ENCODE measurements at places on chromosomes 7 and 10. TPM values are rescaled to one million over a fixed set of nuclear protein-coding genes. Genes with fewer than 3 reads are reported as not detected.

GRID1 gene
- polyA plus RNA-seq, result 0.13 TPM

DNA sequence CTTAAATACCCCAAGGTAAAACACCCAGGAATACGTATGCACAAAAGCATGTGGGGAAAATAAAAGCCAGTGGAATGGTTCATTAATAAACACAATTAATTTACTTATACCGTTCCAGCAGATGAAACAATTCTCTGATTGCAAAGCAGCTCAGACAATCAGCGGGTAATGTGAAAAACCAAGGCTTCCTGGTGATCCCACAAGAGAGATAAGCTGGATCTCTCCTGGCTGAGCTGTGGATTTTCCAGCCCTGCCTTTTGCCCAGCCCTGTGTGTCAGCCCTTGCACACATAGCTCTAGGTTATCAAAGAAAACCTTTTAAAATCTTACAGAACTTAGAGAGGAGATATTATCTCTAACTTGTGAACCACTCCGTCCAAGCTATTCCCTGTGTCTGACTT is 1010.7 kb upstream of the AUTS2 start:
- H3K27me3 ChIP-seq, result no peaks in the 10 kb centered on the region
- no peak overlapping the region for H3K27ac ChIP-seq
- no peaks in the 10 kb centered on the region for H3K4me1 ChIP-seq
- no peaks in the 10 kb centered on the region for H3K36me3 ChIP-seq

- no peaks in the 10 kb centered on the region for H3K4me1 ChIP-seq
- no peak overlapping the region for H3K4me3 ChIP-seq
- no peaks in the 10 kb centered on the region for H3K27me3 ChIP-seq
- no peak for DNase-seq
- H3K36me3 ChIP-seq, result no peaks in the 10 kb centered on the region
- no peak overlapping the region for H3K27ac ChIP-seq
These were observed 206.9 kb downstream of the PTEN start for GRCh38 chr10:88070080-88070880.

DNA sequence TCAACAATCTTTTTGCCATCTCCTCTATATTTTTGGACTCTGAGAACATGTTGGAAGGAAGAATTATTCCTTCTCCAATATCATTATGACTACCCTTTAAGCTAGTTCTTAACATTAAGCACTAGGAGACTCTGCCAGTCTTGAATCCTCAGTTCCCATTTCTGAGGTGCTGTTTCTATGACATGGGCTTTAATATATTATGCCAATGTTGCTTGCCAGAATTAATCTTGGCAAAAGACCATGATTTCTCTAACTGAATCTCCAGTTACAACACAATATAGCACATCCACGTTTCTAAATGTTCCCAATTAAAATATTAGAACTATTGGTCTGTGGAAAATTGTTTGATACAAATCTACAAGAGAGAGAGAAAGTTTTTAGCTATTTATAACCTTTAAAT is 250.0 kb downstream of the HGF start:
- no peak overlapping the region for H3K27ac ChIP-seq
- peaks cover 9% of the 10 kb centered on the region for H3K4me1 ChIP-seq
- no peak overlapping the region for H3K4me3 ChIP-seq
- no peaks in the 10 kb centered on the region for H3K27me3 ChIP-seq
- DNase-seq, result no peak

- no peaks in the 10 kb centered on the region for H3K36me3 ChIP-seq
- no peaks in the 10 kb centered on the region for H3K4me1 ChIP-seq
- peak overlapping the region; percentile 54 for H3K27ac ChIP-seq
- H3K27me3 ChIP-seq, result no peaks in the 10 kb centered on the region
- DNase-seq, result no peak
These were observed 107.0 kb downstream of the VIM start for GRCh38 chr10:17335065-17335464.

OPTN gene
- 22.4 TPM for polyA plus RNA-seq

CNNM1 gene
- polyA plus RNA-seq, result 0.16 TPM

NXPH1 gene
- polyA plus RNA-seq, result not detected

EGFR gene
- polyA plus RNA-seq, result 30.7 TPM

DNA sequence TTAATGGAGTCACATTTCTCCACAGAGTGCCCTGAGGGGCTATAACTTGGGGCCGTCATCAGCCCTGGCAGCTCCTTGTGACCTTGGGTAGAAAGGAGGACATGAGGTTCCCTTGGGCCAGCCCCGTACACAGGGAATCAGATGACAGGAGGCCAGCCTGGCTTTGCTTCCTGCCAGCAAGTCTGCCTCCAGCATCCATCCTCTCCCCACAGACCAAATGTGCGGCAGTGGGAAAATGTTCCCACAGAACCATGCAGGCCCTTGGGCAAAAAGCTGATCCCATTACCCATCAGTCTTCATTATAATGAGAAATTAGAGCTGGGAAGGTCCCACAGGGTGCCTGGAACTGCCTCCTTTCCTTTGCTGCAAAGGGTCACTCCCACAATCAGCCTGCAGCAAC is 908.3 kb downstream of the GRID1 start:
- peak; percentile 15 for DNase-seq
- no peaks in the 10 kb centered on the region for H3K27me3 ChIP-seq
- H3K4me3 ChIP-seq, result no peak overlapping the region
- no peaks in the 10 kb centered on the region for H3K36me3 ChIP-seq

- no peaks in the 10 kb centered on the region for H3K27me3 ChIP-seq
- H3K27ac ChIP-seq, result peak within 1 kb of the TSS; percentile 94
- peak within 1 kb of the TSS; percentile 84 for H3K4me3 ChIP-seq
These were observed at the start of gene VCL for GRCh38 chr10:73997787-73998622. Gene VCL (plus strand): TSS chr10:73998116. CDS start chr10:73998208, 92 bp downstream.

GRCh38 chr7:90624225-90624911 is 28.2 kb downstream of the CDK14 start:
- peaks cover 12% of the 10 kb centered on the region for H3K4me1 ChIP-seq
- no peak for DNase-seq
- no peaks in the 10 kb centered on the region for H3K27me3 ChIP-seq
- H3K4me3 ChIP-seq, result peak overlapping the region; percentile 17
- no peak overlapping the region for H3K27ac ChIP-seq

- no peaks in the 10 kb centered on the region for H3K36me3 ChIP-seq
- DNase-seq, result no peak
- H3K27ac ChIP-seq, result no peak overlapping the region
- no peak overlapping the region for H3K4me3 ChIP-seq
- H3K4me1 ChIP-seq, result no peaks in the 10 kb centered on the region
These were observed 6.0 kb downstream of the INA start for GRCh38 chr10:103282961-103283360.

DNA sequence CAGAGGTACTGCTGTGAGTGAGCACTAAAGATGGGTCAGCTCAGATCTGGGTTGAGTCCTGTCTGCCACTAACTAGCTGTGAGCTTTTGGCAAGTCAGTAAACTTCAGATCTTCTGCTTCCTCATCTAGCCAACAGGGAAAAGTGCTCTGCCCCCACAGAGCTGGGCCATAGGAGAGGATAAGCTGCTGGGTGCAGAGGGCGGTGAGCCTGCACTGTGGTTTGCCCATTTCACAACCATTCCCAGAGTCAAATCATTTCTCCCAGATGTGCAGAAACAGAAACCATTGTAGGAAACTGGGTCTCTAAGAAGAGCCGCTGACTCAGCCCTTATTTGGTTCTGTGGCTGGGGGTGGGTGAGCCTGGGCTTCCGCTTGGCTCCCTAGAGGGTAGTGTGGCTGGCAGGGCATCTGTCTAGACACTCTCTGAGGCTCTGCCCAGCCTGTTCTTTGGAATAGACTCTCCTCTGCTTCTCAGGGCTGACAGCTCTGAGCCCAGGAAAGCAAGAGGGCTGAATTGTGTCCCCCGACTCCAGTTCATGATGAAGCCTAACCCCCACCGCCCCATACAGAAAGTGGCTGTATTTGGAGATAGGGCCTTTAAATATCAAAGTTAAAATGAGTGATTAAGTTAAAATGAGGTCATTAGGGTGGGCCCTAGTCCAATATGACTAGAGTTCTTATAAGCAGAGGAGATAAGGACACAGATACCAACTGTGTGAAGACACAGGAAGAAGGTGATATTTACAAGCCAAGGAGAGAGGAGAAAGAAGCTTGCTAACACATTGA is 29.5 kb upstream of the ARHGAP22 start:
- H3K27ac ChIP-seq, result no peak overlapping the region
- no peaks in the 10 kb centered on the region for H3K4me1 ChIP-seq

ATOH7 gene
- 0.12 TPM for polyA plus RNA-seq

DNA sequence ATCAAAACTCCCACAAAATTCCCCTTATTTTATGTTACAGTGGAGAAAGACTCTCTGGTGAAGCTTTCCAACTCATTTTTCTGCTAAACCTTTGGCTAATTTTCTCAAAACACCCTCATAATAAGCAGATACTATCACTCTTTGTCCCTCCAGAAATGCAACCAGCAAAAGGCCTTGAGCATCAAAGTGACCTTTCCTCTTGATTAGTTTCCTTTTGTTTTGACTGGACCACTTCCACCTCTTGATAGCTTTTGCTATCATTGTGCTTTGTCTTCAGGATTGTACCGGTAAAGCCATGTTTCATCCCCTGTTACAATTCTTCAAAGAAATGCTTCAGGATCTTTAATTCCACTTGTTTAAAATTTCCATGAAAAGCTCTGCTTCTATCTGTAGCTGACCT is 115.1 kb upstream of the SLC13A1 start:
- H3K4me3 ChIP-seq, result no peak overlapping the region
- no peaks in the 10 kb centered on the region for H3K36me3 ChIP-seq
- no peak overlapping the region for H3K27ac ChIP-seq

SRRM3 gene
- polyA plus RNA-seq, result 2.7 TPM

- H3K36me3 ChIP-seq, result peaks cover 34% of the 10 kb centered on the region
- no peaks in the 10 kb centered on the region for H3K27me3 ChIP-seq
- no peak overlapping the region for H3K4me3 ChIP-seq
- DNase-seq, result no peak
These were observed 55.8 kb downstream of the LOXL4 start for GRCh38 chr10:98212196-98212595.

DNA sequence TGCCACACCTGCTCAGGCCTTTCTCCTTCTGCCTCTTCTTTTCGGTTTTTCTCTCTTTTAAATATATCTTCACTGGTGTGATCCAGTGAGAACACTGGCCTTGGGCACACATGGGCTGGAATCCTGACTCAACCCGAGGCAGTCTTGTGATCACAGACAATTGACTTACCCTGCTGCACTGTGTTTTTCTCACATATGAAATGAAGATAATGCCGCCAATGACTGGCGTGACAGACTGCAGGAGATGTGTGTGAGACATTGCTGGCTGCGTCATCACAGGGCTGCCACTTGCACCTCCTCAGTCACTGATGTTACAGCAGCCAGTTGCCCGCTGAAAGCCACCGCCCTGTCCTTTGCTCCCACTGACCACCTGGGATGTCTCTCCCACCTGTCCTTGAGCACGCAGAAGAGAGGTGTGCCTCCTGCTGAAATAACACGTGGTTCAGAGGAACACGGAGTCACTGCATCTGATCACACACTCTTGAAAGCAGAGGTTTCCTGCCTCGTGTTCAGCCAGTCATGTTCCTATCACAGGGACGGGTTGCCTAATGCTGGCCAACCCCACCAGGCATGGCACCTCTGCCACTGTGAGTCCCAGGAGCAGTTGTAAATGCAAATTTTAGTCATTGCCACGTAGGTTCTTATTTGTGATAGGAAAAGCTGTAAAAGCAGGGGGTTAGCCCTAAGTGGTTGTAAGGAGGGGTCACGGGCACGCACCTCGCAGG is 124.6 kb upstream of the LANCL2 start:
- H3K27me3 ChIP-seq, result no peaks in the 10 kb centered on the region
- no peaks in the 10 kb centered on the region for H3K4me1 ChIP-seq
- no peak overlapping the region for H3K4me3 ChIP-seq
- DNase-seq, result no peak
- H3K36me3 ChIP-seq, result no peaks in the 10 kb centered on the region
- H3K27ac ChIP-seq, result no peak overlapping the region

DNA sequence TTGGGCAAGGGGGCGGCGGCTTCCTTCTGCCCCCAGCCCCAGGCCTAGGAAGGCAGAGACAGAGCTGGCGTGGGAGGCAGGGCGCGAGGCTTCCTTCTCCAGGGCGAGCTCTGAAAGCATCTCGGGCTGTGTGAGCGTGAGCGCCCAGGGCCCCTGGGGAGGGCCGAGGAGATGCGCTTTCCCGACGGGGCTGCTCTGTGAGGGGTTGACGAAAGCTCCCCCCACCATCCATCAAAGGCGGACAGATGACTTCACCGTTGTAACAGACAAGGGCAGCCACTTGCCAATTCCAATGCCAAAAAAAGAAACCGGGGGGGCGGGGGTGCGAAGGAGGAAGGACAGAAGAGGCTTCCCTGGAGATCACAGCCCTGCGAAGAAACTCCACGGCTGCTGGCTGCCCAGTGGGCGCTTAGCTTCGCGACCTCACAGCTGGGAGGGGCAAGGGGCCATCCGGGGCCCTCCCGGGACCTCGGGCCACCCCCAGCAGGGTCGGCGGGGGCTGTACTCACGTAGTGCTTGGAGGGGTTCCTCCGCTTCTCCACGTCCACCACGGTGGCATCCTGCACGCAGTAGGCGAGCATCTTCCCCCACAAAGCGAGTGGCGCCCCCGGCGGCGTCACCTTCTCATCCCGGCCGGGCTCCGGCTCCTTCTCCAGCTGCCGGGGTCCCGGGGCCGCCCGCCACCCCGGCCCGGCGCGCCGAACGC is 537 bp downstream of the SH3PXD2A start:
- peak; percentile 65 for DNase-seq
- H3K36me3 ChIP-seq, result no peaks in the 10 kb centered on the region
- H3K27me3 ChIP-seq, result no peaks in the 10 kb centered on the region
- peak overlapping the region; percentile 82 for H3K4me3 ChIP-seq
- peak overlapping the region; percentile 55 for H3K27ac ChIP-seq

GRCh38 chr10:1084011-1084950 is 28.1 kb downstream of the WDR37 start:
- H3K27me3 ChIP-seq, result no peaks in the 10 kb centered on the region
- no peak overlapping the region for H3K27ac ChIP-seq
- DNase-seq, result no peak
- H3K4me3 ChIP-seq, result no peak overlapping the region

- H3K4me3 ChIP-seq, result no peak overlapping the region
- no peak overlapping the region for H3K27ac ChIP-seq
- no peaks in the 10 kb centered on the region for H3K4me1 ChIP-seq
- H3K27me3 ChIP-seq, result no peaks in the 10 kb centered on the region
- no peak for DNase-seq
- H3K36me3 ChIP-seq, result no peaks in the 10 kb centered on the region
These were observed 176.2 kb downstream of the PTEN start for GRCh38 chr10:88039496-88040200.

SLC13A4 gene
- 0.23 TPM for polyA plus RNA-seq

C10orf53 gene
- polyA plus RNA-seq, result not detected

PLXNA4 gene
- 3.0 TPM for polyA plus RNA-seq

GRCh38 chr7:116246357-116246756 is 36.0 kb downstream of the TES start:
- peaks cover 17% of the 10 kb centered on the region for H3K36me3 ChIP-seq
- no peaks in the 10 kb centered on the region for H3K27me3 ChIP-seq
- no peaks in the 10 kb centered on the region for H3K4me1 ChIP-seq
- no peak for DNase-seq

DNA sequence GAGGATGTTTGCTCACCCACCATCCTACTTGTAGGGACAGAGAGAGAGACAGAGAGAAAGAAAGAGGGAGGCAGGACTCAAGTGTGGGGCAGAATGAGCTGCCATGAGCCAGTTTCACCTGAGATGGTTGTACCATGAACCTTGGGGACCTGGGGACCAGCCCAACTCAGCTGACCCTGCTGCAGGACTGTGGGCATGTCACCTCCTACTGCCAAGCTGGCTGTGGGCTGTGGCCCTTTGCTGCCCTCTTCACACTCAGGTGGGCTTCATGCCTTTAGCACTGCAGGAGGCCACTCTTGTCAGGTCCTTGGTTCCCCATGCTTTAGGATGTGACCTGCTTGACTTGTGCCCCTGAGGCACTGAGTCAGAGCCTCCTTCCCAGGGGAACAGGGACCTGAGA is 108.2 kb upstream of the PCBD1 start:
- no peak for DNase-seq
- H3K4me3 ChIP-seq, result no peak overlapping the region
- H3K27me3 ChIP-seq, result peaks cover 16% of the 10 kb centered on the region
- no peaks in the 10 kb centered on the region for H3K36me3 ChIP-seq
- no peak overlapping the region for H3K27ac ChIP-seq
